Ammon's horn (tissue), 1 donor: ENCODE measurements at places on chromosomes 7 and 10.
A peak's percentile ranks its signal among the peaks of the same experiment; 100 is the strongest.

- no peak for DNase-seq
Observed at GRCh38 chr7:2008101-2008935, 224.4 kb downstream of the MAD1L1 start.

GRCh38 chr7:23357190-23358093 lies 58.3 kb downstream of the MALSU1 start:
- DNase-seq = peak; percentile 12

GRCh38 chr10:116490028-116490662 lies 55.6 kb upstream of the PNLIP start:
- peak; percentile 7 for DNase-seq

DNA sequence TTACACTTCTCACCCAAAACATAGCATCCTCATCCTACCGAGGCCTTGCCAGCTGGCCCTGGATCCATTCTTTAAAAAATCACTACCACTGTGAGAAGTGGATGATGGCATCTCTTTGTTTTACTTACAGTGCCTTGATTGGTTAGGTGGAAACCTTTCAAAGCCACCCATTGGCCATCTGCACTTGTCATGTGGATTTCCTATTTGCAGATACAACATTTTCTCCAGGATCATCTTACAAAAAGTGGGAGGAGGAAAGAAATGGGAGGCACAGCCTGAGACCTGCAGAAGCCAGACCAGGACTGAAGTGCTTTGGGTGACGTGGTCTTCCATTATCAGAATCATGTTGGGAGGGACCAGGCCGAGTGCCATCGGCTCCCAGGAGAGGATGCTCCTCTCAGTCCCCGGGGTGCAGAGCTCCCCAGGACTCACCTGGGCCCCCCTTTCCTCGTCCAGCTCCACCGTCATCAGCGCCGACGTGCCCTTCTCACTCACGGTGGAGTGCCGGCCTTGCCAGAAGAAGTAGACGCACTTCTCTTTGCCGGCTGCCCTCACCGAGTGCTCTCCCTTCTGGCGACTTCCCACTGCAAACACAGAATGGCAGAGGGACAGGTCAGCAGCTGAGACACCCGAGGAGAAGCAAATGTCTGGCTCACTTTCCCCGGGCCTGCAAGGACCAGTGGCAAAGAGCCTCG lies 161.2 kb downstream of the SVIL start:
- DNase-seq = no peak

DNA sequence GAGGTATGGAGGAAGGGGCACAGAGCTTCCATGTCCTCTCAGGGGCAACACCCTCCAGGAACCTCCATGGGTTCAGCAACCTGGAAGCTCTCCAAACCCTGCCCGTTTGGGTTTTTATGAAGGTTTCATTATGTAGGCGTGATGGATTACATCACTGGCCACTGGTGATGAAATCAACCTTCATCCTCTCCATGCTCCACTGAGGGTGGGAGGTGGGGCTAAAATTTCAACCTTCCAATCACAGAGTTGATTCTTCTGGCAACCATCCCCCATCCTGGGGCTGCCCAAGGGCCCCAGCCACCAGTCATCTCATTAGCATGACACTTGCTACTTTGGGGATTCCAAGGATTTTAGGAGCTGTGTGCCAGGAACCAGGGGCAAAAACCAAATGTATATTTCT lies 90.1 kb downstream of the TEX36 start:
- no peak for DNase-seq
